ENCODE measurements at places on chromosomes 5 and 9.

- no peak for DNase-seq
These were observed 93.6 kb downstream of the INSYN2B start for GRCh38 chr5:169886677-169887076.

GRCh38 chr9:74533253-74533652, 36.1 kb downstream of the RORB start:
- DNase-seq: no peak

GRCh38 chr9:34651321-34651720, 664 bp upstream of the IL11RA start:
- no peak for DNase-seq

DNA sequence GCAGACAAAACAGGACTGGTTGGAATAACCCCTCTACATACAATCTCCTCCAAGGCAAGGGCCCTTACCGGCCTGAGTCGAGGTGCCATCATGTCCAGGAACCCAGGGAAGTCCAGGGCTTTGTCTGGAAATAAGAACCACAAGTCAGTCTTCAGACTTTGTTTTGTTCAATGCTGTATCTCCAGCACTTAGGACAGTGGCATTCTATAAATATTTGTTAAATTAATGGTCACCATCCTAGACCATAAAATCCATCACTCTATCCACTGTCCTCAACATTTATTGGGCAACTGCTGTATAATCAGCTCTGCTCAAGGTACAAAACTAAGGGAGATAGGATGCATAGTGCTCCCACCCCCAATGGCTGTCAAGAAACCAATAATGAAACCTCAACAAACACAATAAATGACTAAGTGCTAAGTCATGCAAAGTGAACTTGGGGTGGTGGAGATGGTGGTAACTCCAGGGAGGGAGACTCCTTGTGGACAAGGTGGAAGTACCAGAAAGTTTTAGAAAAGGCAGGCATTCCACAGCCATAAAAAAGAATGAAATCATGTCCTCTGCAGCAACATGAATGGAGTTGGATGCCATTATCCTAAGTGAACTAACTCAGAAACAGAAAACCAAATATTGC, 5.0 kb downstream of the RELL2 start:
- DNase-seq: no peak

Measured in cortex of kidney (tissue), 1 donor.